ENCODE measurements at places on chromosomes 13 and 19. TPM values are rescaled to one million over a fixed set of nuclear protein-coding genes. Genes with fewer than 3 reads are reported as not detected.

Gene ZNF667
- total RNA-seq: 3.9 TPM

Gene CCDC70
- total RNA-seq: not detected

Gene ZNF134
- 33.9 TPM for total RNA-seq

Gene ZNF45
- 20.4 TPM for total RNA-seq

Gene DIAPH3
- 8.4 TPM for total RNA-seq

Gene CLEC17A
- not detected for total RNA-seq

Gene CADM4
- 0.65 TPM for total RNA-seq

Gene FGF14
- total RNA-seq: under 0.01 TPM

Gene C1QTNF9
- total RNA-seq: not detected

Gene TYROBP
- not detected for total RNA-seq

Gene ZNF792
- 5.2 TPM for total RNA-seq

Gene C19orf18
- total RNA-seq: not detected

Gene GFY
- not detected for total RNA-seq

Gene ZNF606
- total RNA-seq: 19.5 TPM

Gene PTPRS
- total RNA-seq: 322 TPM

Gene IRGC
- total RNA-seq: not detected

Gene UBE2L5
- 0.85 TPM for total RNA-seq

Gene REX1BD
- 32.5 TPM for total RNA-seq

Gene FRY
- total RNA-seq: 11.2 TPM

Gene DACH1
- not detected for total RNA-seq

Gene OR4F17
- not detected for total RNA-seq

Gene HCST
- not detected for total RNA-seq

Gene NKPD1
- not detected for total RNA-seq

Gene ZIC2
- not detected for total RNA-seq

Gene LCP1
- total RNA-seq: 0.61 TPM

Gene SKA3
- total RNA-seq: 15.3 TPM

Gene KIR3DL2
- not detected for total RNA-seq

Gene UNC13A
- 0.16 TPM for total RNA-seq

Gene ZNF254
- 13.3 TPM for total RNA-seq

Gene PPP1R15A
- 94.5 TPM for total RNA-seq

Gene SLC6A16
- 0.12 TPM for total RNA-seq

Gene ENOX1
- total RNA-seq: 11.9 TPM

Gene CASP14
- total RNA-seq: 0.12 TPM

Gene ZNF491
- 4.7 TPM for total RNA-seq

Gene SHD
- total RNA-seq: not detected

Gene DMAC2
- 36.3 TPM for total RNA-seq

Gene LILRA2
- not detected for total RNA-seq

Gene LSR
- 0.49 TPM for total RNA-seq

Gene COMP
- total RNA-seq: 0.49 TPM

Gene ETV2
- total RNA-seq: 0.65 TPM

Gene CAPNS1
- total RNA-seq: 476 TPM
